Hepatic stellate cell (primary cell): ENCODE measurements at places on chromosomes 7 and 10.

DNA sequence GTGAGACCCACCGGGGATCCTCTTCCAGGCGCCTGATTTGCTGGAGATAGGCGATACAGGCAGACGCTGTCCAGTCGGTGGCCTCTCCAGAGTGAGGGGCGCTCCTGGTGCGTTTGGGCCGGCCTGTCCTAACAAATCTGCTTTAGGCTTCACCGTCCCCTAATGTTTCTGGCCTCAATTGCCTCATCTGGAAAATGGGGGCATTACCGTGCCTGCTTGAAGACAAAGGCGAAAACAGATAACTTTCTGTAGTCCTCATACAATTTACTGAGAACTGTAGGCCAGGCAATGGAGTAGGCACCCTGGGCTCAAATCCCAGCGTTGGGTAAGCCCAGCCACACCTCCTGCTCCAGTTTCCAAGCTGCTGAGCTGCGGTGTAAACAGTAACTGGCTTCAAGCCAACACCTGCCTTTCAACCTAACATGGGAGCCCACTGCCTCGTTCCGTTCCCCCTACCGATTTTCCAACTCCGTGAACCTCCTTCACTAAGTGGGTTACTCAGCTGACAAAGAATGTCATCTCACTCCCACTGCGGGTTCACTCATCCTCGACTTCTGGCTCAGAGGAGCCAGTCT, 589 bp upstream of the ZFAND4 start:
- no peak for DNase-seq

DNA sequence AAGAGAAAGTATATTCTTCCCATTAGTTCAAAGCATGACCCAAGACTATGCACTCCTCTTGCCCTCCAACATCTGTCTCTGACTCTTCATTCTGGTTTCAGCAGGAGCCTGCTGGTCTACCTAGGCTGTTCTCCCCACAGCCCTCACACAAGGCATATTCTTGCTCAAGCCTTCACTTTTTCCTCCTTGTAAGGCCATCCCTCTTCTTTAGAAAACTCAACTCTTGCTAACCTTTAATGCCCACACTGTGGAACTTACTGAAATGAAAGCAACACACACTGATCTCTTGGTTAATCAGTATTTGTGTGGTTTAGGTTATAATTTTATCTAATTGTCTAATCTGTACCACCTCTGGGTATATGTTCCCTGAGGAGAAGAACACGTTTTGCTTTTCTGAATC, 75.8 kb downstream of the PRKCQ start:
- no peak for DNase-seq

GRCh38 chr7:50761713-50762112, 21.0 kb downstream of the GRB10 start:
- DNase-seq, result no peak

GRCh38 chr10:59129867-59130266, 46.6 kb upstream of the PHYHIPL start:
- DNase-seq, result no peak

DNA sequence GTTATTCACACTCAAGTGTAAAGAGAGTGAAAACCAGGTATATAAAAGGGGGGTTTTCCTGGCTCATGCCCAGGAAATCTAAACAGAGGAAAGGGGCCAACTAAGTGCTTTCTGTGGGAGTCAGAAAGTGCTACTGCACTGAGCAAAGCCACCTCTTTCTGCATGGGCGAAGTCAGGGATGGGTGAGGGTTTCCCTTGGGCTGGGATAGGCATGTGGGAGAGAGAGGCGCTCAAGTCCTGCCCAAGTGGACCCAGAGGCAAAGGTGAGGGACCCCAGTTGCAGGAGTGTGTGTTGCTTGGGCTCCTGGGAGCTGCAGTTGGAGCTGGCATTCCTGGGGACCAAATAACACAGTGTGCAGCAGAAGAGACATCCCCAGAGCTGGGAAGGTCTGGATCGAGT, 65.9 kb downstream of the PRR15 start:
- no peak for DNase-seq

GRCh38 chr7:156764016-156764669, 123.6 kb downstream of the RNF32 start:
- DNase-seq, result peak; percentile 52

DNA sequence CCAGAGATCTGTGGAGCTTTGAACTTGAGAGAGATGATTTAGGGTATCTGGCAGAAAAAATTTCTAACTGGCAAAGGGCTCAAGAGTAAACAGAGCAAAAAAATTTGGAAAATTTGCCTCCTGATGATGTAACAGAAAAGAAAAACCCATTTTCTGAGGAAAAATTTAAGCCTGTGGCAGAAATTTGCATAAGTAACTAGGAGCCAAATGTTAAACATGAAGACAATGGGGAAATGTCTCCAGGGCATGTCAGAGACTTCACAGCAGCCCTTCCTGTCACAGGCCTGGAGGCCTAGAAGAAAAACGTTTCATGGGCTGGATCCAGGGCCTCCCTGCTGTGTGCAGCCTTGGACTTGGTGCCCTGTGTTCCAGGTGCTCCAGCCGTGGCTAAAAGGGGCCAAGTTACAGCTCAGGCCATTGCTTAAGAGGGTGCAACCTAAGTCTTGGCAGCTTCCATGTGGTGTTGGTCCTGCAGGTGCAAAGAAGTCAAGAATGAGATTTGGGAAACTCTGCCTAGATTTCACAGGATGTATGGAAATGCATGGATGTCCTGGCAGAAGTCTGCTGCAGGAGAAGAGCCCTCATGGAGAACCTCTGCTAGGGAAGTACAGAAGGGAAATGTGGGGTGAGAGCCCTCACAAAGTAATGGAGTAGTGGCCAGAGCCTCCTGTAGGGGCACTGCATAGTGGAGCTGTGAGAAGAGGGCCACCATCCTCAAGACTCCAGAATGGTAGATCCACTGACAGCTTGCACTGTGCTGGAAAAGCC, 8.1 kb downstream of the SEMA3D start:
- DNase-seq, result no peak

DNA sequence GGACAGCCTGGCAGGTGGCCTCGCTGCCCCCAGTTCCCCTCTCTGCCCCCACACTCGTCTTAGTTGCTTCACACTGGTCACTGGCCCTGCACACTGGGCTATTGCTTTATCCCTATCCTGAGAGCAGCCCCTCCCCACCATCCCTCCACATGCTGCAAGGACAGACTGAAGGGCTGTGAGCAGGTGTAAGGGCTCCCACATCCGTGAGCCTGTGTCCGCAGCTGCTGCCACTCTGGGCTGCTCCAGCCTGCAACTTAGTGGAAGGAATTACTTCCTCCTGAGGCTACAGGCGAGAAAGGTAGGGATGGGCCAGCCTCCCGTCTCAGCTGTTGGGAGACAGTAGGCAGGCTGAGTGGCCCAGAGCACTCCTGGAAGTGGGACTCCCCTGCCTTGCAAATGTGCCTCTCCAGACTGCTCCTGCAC, 3.8 kb downstream of the RARRES2 start:
- no peak for DNase-seq

- DNase-seq, result peak; percentile 9
Observed at GRCh38 chr7:111266613-111267012, 175.7 kb downstream of the LRRN3 start.

DNA sequence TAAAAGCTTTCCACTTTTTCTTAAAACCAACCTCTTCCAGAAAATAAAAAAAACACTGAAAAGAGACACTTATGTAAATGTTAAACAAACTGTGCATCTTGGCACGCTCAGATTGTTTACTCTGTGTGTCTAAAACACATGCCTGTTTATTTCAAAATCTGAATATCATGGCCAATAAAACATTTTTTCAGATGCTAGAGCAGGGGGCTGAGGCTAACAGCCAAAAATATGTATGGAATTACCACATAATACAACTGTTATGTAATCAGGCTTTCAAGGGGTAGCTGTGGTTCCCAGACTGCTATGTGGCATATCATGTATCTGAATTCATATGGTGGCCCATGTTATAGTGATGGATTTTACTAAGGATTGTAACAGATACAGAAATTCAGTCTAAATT, 130.4 kb downstream of the HIBADH start:
- DNase-seq, result no peak

- no peak for DNase-seq
Observed at GRCh38 chr7:65812281-65812680, 60.6 kb upstream of the VKORC1L1 start.

DNA sequence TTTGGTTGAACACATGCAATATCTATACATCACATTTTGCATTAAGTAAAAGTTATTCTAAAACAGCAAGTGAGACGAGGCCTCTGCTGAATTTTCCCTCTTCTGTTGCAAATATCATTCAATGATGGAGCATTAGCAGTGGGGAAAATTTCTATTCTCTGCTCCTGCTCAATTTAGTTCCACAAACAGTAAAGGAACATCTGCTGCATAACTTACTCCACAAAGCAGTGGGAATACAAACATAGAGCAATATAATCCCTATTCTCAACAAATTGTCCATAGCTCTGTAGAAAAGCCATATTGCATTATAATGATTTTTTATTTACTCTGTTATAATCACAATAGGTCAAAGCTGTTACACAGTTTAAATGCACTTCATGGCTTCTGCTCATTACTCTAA, 5.9 kb downstream of the AGR3 start:
- no peak for DNase-seq

- DNase-seq, result no peak
Observed at GRCh38 chr10:86391236-86391840, 24.7 kb upstream of the GRID1 start.

GRCh38 chr7:32221056-32221455, 150.8 kb upstream of the PDE1C start:
- DNase-seq, result no peak

GRCh38 chr7:95264363-95264891, 59.9 kb downstream of the PON1 start:
- DNase-seq, result no peak

DNA sequence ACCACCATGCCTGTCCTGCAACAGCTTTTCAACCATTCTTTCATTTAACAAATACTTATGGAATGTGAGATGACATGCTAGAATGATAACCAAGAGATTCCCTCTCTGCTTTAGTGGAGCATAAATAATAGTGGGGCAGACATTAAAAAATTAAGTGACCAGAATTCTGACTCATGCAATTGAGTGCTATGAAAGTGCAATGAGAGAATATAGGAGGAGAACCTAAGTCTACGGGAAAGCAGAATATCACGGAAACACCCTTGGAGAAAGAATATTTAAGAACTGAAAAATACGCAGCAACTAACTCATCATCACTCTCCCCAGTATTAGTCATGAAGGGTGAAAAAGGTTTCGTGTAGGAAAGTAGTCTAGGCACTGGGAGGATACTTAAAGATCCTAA, 7.1 kb downstream of the KIF5B start:
- DNase-seq, result peak; percentile 7

DNA sequence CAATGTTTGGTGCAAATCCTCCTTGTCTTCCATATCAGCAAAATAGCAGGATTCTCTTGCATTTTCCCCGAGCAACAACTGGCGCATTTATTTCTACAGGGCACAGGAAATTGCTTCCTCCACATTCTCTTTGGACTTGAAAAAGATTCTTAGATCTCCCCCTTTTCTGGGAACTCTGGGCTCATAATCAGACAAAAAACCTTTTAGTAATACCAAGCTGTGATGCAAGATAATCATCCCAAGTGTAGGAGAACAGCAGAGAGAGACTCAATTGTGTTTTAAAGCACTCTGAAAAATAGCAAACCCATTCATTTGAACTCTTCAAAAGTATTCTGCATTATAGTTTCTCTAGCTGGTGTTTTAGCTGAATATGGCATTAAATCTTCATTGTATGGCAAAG, 419.6 kb upstream of the NPVF start:
- no peak for DNase-seq

- DNase-seq, result no peak
Observed at GRCh38 chr7:128391805-128392204, 18.0 kb downstream of the IMPDH1 start.

DNA sequence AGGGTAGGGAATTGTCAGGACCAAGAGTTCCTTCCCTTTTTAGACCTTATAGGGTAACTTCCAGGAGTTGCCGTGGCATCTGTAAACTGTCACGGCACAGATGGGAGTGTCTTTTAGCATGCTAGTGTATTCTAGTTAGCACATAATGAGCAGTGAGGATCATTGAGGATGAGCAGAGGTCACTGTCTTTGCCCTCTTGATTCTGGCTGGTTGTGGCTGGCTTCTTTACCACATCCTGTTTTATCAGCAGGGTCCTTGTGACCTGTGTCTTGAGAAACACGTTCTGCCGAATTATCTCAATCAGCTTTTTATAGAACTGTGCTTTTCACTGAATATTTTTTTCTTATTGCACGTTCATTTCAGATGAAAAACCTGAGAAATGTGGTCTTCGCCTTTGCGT, 41.5 kb downstream of the MINPP1 start:
- no peak for DNase-seq

DNA sequence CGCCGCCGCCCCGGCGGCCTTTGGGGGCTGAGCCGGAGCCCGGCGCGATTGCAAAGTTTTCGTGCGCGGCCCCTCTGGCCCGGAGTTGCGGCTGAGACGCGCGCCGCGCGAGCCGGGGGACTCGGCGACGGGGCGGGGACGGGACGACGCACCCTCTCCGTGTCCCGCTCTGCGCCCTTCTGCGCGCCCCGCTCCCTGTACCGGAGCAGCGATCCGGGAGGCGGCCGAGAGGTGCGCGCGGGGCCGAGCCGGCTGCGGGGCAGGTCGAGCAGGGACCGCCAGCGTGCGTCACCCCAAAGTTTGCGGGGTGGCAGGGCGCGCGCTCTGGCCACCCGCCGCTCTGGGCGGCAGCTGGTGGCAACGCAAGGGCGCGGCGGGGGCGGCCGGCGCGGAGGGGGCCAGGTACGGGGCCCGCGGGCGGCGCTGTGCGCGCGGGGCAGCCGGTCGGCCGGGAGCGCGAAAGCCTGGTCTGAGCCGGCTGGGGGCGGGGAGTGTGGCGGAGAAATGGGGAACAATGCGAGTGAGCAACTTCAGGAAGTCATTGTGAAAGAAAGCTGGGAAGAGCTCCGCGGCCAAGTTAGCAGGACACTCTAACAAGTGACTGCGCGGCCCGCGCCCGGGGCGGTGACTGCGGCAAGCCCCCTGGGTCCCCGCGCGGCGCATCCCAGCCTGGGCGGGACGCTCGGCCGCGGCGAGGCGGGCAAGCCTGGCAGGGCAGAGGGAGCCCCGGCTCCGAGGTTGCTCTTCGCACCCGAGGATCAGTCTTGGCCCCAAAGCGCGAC, at the start of gene IKZF1:
IKZF1 (plus strand) TSS at position 588 of the 782 bp plus-strand sequence. CDS start 14,346 bp downstream, outside the sequence.
- no peak for DNase-seq

DNA sequence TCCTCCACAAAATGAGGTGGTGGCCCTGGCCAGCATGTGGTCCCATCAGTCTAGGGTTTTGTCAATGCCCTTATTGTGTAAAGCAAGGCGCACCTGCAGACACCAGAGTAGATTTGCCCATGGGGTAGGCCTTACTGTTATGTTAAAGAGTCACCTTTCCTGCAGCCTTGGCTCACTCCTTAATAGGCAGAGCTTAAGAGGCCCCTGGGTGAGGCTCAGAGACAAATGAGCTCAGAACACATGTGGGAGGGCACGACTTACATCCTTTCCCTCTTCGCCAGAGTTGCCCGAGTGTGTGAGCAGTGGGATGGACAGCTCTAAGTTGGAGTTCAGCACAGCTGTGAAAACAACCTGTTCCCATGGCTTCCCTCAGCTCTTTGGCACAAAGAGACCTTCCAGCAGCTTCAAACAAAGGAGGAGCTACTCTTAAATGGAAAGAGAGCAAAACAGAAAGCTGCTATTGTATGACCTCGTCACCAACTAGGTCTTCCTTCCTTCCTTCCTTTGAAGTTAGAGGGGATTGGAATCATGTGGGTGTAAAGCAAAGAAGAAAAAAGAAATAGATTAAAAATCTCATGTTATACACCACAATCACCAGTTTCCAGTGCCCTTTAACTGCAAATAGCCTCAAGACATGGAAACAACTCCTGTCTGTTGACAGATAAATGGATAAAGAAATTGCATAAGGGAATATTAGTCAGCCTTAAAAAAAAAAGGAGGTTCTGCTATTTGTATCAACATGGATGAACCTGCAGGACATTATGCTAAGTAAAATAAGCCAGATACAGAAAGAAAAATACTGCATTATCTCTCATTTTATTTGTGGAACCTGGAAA, 11.9 kb upstream of the XPNPEP1 start:
- no peak for DNase-seq
